ENCODE measurements at places on chromosomes 3 and 15.
A peak's percentile ranks its signal among the peaks of the same experiment; 100 is the strongest.

- peak; percentile 81 for DNase-seq
Measured at GRCh38 chr15:68651916-68652525, 73.2 kb downstream of the CORO2B start.

GRCh38 chr3:149936812-149937230 is 33.9 kb downstream of the PFN2 start:
- no peak for DNase-seq

DNA sequence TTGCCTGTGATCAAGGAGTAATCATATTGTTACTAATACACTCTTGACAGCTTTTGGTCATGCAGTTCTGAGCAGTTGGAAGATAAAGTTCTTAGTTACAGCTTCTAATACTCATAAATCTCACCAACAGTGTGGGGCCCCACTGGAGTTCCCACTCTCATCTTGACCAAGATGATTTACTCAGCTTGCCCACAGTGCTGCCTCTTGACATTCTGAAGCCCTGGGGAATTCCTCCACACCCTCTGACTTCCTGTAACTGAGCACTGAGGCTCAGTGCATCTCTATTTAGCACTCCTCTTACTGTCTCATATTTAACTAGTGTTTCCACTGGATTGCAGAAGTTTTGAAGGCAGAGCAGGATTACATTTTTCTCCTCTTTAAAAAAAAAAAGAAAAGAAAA is 1.9 kb upstream of the ARL6IP5 start:
- DNase-seq: no peak

DNA sequence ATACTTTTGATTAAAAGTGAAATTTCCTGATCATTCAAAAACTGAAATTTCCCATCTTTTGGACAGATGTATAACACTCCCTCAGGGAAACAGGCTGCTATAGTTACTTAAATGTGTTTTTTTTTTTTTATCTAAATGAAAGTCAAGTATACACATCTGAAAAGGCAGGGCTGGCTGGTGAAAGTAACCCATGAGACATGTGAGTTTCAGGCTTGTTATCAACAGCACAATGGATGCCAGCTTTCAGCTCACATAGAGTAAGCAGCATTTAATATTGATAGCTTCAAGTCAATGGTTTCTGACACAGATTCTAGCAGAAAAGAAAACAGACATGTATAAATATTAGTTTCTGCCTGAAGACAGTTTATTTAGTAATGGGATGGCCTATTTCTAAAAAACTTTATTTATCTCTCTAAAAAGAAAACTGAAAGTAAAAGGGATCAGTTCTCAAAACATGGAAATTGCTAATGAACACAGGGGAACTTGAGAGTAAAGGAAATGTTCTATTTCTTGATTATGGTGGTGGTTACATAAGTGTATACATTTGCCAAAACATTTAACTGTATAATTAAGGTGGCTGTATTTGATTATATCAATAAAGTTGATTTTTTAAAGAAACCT is 89.7 kb upstream of the CMC1 start:
- no peak for DNase-seq

DNA sequence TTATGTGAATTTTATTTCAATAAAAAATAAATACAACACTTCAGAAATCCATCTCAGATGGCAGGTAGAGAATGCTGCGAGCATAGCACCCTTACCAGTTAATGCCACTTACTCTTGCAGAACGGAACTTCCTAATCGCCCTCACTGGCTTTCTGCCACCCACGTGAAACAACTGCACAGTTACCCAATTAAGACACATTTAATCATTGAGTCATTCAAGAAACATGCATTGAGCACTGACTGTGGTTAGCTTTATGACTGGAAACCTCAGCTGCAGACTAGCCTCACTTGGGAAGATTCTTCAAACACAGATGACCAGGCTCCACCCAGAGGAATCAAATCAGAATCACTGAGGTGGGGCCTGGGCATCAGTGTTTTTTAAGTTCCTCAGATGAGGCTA is 5.6 kb upstream of the MFGE8 start:
- DNase-seq: peak; percentile 65
